ENCODE measurements at places on chromosomes 3 and 15. TPM values are rescaled to one million over a fixed set of nuclear protein-coding genes. Genes with fewer than 3 reads are reported as not detected.

MYEF2 gene
- total RNA-seq, result 18.8 TPM

DNA sequence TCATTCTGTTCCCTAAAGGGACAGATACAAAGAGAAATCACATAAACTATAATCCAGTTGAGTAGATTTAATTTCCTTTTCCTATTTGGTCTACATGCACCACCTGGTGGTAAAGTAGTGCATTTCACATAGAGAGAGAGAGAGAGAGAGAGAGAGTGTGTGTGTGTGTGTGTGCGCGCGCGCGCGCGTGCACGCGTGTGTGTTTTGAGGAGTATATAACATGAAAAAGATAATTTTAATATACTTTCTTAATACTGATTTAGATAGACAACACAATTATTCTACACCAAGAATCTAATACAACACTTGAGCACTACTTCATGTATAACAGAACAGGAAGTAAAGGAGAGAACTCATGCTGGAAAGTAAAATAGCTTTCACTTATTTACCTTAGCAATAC lies 1.1 kb upstream of the FGF7 start:
- peak; percentile 53 for DNase-seq

GRCh38 chr3:43296565-43296964 lies 10.2 kb downstream of the SNRK start:
- DNase-seq, result peak; percentile 91

GRCh38 chr3:107619549-107619948 lies 96.8 kb downstream of the BBX start:
- no peak for DNase-seq

All from naive thymus-derived CD4-positive, alpha-beta T cell (primary cell).